Jurkat, Clone E6-1 (cell line): ENCODE measurements at places on chromosomes 5 and 9.

DNA sequence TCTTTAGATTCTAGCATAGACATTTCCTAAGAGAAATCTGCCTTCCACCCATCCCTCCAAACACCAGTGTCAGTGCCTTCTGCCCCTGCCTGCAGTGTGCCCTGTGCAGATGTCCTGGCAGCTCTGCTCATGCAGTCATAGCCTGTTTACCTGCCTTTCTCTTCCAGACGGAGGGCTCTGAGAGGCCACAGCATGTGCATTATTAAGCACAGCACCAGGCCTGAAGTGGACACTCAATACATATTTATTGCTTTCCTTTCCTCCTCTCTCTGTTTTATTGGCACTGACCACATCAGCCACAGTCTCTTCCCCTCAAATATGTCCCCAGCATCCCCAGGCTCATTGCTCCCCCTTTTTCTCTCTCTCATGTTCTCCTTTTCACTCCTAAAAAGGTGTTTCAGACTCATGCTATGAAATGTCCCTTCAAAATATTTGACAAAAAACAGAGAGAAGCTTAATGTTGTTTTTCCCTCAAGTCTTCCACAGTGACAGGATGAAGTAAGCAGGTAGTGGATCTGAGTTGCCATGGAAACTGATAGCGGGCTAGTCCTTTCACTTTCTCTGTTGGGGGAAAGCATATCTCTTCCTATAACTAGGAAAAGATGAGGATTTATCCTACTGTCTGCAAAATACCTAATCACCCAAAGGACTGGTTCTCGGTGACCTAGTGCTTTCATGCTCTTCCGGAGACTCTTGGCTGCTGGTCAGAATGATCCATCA is 100.9 kb downstream of the ATP10B start:
- DNase-seq, result no peak

DNA sequence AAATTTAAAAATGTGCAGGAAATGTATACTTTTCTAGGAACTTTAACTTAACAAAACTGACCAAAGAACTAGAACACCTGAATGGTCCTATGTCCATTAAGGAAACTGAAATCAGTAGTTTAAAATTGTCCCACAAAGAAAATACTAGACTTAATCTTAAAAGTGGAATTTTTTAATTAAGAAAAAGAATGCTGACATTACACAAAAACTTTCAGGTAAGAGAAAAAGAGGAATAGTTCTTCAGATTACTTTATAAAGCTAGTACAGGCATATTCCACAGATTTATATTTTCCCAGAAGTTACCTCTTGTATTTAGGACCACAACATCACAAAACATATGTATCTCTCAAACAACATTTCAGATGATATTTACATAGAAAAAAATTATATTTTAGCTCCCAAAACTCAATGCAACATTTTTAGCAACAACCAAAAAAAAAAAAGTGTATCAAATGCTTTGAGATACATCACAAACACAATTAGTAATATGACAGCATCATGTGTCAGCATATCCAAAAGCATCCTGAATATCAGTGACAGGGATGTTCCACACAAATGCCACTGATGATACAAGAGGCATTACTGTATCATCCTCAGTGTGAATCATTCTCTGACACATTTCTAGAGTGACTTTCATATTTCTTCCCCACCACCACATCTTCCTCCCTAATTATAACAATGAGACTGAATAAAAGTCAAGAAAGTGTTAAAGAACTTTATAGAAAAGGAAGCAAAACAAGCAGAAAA is 264.0 kb downstream of the EPB41L4A start:
- no peak for DNase-seq

- no peak for DNase-seq
Observed at GRCh38 chr5:175003531-175003930, 279.1 kb downstream of the MSX2 start.

DNA sequence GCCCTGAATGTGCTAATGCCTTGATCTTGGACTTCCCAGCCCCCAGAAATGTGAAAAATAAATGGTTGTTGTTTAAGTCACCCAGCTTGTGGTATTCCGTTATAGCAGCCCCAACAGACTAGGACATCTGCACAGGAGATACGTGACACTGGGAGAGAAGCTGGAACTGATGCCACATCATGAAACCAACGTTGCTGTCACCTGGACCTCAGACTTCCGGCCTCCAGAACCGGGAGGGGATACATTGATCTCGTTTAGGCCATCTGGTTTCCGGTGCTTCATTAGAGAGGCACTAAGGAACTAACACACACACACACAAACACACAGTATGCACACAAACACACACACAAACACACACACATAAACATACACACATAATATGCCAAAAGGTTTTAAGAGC is 75.0 kb upstream of the ICE1 start:
- peak; percentile 26 for DNase-seq

- DNase-seq, result peak; percentile 51
Observed at GRCh38 chr9:88534456-88535225, at the start of gene NXNL2. NXNL2 (plus strand) TSS chr9:88535178; CDS start chr9:88535435, 257 bp downstream.

DNA sequence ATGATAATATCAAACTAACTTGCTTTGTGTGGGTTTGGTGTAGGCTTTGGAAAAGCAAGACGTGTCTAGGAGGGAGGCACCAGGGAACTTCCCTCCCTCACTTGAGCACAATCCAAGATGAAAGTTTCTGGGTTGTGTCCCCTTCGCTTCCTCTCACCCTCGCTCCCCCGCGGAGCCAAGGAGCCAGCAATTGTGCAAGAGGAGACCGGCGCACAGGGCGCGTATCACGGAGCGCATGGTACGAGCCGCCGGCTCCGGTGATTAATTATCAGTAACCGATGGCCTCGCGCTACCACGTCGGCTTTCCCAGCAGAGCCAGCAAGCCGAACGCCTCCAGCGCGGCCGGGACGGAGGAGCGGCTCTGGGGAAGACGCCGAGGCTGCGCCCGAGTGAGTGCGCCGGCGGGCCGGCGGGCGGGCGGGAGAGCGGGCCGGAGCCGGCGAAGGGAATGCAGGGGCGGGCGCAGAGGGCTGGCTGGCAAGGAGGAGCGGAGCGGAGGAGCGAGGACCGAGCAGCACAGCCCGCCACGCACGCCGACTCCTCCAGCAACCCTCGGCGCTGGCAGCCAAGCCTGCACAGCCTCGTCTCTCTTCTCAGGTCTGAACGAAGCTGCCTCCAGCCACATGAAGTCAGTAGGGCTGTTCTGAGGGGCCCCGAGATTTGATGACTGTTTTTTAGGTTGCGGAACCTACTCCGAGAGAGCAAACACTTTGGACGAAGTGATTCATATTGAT is 143.6 kb downstream of the BNC2 start:
- no peak for DNase-seq

DNA sequence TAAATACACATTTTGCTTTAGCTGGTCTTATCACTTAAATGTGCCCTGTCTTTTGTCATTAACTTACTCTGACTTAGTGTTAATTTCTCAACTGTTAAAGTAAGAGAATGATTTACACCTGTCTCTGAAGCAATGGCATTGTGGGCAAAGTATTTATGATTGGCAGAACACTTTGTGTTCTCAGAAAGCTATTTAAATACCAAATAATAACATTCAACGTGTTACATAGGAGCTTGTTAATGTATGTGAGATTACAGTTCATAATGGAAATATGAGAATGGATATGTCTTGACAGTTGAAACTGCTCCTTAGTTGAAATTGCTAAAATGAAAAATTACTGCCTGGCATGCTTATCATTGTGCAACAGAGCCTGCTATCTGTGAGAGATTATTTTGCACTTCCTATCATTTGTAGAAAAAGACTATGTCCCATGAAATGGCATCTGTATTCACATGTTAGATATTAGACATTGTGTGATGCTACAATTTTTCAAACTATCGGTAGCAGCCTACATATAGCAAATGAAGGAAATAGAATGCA is 46.1 kb downstream of the PRR16 start:
- DNase-seq, result no peak

DNA sequence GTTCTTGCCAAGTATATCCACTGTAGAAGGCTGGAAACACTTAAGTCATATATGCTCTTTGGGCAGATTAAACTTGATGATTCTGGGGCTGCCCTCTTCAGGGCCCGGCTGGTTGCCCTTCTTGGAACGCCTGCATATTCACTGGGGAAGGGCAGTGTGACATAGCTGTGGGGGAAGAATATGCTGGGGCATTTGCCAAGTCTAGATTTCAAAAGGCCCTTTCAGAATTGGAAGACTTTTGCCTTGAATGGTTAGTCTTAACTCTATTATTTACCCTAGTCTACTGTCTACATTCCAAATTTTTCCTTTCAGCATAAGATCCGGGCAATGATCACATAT is 161.2 kb upstream of the PITX1 start:
- no peak for DNase-seq

DNA sequence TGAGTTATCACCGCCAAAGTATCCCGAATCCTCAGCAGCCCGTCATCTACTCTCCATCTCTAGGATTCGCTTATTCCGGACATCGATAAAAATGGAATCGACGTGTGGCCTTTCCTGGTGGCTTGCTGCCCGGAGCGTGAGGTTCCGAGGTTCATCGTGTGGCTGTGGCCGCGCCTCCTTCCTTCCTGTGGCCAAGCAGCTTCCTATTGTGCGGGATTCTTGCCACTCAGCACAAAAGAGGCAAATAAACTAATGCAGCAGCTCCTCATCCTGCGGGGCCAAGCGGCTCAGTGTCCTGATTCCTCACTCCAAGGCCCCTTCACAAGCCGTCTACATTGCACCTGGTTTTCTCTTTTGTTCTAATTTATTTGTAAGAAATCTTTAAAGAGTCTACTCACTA is 800.9 kb downstream of the CDH9 start:
- no peak for DNase-seq

DNA sequence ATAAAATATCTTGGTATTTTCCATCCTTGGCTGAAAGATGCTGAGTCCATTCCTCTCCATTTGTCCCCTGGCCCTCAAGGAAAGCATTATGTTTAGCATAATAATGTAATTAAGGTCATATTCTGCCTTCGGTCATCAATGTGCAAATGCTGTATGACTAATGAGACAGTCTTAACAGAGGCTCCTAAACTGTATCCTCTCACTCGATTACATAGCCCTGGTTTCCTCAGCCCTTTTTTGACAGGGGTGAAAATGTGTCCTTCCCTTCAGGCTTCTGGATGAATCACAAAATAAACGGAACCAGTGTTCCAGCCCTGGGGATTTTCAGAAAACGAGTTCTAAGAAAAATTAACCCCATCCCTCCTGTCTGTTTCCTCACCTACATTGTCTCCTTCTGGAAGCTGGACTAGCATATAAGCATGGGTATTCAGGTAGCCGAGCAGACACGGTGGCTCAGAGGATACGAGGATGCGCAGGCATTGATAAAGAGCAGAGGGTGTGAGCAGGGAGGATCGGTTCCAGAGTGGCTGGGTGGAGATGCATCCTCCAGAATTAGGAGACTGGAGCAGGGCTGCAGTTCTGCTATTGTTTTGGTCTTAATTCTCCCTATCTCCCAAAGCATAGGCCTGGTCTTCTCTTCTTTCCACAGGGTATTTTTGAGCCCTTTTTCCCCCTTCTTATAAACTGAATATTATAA is 742.9 kb downstream of the TLR4 start:
- no peak for DNase-seq

DNA sequence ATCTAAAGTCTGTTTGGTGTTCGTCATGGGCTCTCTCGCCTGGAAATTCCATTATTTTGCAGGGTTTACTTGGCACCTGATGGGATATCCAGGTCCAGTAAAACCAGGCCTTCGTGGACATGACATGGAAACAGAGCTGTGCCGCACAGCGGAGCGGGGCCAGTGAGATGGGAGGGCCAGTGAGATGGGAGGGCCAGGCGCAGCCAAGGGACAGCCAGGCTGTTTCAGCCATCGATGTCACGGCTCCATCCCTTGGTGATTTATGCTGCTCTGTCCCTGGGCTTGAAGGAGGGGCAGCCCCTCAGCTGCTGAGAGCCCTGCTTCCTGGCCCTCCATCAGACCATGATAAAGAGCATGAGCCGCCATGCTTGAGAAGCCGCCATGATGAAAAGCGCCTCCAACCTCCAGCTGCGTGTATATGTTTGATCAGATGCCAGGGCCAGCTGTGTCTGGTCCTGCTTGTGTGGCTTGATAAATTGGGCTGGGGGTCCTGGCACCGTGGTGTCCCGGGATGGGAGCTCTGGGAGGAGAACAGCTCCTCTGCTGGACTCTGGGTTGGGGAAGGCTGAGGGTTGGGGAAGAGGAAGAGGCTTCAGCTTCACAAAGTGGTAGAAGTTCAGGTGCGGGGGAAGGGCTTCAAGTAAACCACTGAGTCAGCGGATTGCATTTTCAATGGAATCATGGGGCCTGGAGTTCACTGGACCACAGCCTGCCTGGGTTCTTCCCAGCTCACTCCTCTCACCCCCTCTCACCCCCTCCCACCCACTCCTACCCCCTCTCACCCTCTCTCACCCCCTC is 6.1 kb upstream of the COL5A1 start:
- no peak for DNase-seq
